ENCODE measurements at places on chromosomes 16 and 17.

- DNase-seq: peak; percentile 31
Observed at GRCh38 chr16:2776500-2777139, 460 bp downstream of the ELOB start.

DNA sequence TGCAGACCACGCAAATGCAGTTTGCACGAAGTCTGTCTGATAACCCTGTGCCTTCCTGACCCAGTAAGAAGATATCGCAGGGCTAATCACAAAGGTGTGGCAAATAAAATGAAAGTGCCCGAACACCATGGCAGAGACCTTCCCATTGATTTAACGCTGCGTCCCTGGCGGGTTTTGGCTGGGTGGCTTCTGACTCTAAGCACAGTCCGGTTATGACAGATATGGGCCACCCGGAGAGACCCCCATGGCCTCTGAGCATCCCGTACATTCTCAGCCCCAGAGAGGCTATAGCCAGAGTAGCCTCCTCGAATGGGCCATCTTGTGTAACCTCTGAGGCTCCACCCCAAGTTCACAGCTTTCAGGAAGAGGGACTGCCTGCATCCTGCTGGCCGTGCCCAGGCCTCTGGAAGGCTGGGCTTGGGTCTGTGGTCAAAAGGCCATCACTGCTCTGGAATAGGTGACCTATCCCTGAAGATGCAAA is 5.5 kb downstream of the FOXC2 start:
- DNase-seq: no peak

- DNase-seq: no peak
Observed at GRCh38 chr16:75341564-75342307, 90.3 kb upstream of the BCAR1 start.

DNA sequence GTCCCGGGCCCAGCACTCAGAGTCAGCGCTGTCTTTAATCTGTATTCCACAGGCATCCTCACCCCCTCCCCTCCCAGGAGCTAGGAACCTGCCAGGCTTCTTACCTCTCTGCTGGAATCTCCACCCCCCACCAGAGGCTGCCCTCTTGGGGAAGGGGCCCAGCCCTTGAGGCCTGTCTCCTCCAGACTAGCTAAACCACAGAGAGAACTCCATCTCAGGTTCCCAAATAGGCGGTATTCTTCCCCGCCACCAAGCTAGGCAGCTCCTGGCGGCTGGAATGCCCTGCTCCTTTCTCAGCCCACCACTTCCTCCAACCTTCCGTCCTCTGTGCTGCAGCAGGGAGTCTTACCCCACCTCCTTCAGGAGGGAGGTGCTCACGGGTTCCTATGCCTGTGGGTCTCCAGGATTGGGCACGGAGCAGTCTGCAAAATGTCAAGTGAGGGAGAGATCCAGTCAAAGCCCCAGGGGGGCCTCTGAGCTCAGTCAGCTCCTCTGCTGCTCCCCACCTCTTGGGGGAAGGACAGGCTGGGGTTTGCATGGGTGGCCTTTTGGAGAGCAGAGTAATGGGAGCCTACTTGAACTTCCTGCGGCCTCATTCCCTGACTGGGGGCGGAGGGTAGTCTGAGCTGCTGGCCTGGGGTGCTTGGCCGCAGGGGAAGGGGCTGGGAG is 55.7 kb downstream of the SREBF1 start:
- no peak for DNase-seq

GRCh38 chr16:66324815-66325515 is 41.5 kb upstream of the CDH5 start:
- DNase-seq: no peak

GRCh38 chr17:28750178-28751047 is 6.6 kb downstream of the TRAF4 start:
- DNase-seq: peak; percentile 94

- DNase-seq: no peak
Observed at GRCh38 chr17:82687375-82687861, 11.1 kb downstream of the RAB40B start.

DNA sequence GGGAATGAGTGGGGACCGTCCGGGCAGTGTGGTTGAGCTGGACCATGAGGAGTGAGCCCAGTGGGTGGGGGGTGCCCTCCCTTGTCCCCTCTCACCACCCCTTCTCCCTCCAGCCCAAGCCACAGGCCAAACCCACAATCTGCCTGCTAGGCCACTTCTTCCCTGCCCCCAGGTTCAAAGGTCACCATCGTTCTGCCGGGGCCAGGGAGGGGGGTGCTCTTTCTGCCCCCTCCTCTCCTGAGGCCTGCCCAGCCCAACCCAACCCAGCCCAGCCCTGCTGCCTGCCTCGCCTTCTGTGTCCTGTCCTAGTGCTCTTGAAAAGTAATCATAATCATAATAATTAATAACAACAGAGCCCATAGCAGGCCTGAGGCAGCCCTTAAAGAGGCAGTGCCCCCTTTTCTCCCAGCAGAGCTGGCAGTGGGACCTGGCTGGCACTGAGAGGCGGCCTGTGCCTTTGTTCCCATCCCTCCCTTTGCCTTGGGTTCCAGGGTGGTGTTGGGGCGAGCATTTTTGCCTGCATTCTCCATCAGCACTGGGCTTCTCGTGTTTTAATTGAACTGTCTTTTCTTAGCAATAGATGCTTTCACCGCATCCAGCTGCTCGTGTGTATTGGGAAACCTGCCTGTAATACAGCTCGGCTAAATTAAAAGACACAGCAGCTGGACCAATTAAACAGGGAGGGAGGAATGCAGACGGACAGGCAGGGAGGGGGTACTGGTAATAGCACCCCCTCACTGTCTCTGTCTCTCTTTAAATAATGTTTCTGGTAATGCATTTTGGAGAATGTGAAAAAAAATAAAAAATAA is 46.8 kb downstream of the SREBF1 start:
- no peak for DNase-seq

DNA sequence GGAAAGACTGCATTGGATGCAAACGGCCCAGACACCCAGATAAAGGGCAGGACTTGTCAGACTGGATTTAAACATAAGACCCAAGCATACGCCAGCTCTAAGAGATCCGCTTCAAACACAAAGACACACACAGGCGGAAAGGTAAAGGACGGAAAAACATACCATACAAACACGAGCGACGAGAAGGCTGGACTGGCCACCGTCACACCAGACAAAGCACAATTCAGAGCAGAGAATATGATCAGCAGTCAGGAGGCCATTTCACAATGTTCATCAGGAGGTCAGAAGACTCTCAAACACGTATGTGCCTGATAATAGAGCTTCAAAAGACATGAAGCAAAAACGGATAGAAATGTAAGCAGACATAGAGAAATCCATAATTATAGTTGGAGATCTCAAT is 84.9 kb upstream of the GNG13 start:
- DNase-seq: no peak

DNA sequence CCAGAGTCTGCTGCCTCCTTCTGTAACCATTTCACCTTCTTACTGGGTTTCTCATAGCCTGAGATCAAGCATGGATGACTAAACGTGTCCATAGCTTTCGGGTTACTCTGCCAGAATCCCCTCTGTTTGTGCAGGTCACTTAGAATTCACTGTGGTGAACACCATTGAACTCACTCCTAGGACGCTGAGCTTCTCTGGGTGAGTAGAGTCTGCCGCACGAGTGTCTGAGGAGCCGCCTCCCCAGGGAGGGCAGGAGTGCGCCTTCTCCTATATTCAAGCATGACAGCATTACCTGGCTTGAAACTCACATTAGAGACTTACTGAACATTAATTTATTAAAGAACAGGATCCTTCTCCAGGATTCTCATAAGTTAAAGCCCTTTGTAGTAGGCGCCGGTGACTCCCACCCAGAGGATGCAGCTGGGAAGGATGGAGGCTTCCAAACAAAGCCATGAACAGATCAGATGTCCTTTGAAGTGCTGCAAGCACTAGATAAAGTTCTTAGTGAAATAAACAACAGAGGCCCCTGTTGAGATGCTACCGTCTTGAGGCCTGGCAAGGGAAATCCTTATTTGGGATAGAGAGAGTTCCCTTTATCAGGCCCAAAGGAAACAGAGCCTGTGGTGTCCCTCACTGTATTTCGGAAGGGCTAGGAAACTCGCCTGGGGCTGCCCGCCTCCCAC is 144.6 kb upstream of the PLCG2 start:
- no peak for DNase-seq

- no peak for DNase-seq
Observed at GRCh38 chr16:55285586-55285985, 38.4 kb upstream of the IRX6 start.

DNA sequence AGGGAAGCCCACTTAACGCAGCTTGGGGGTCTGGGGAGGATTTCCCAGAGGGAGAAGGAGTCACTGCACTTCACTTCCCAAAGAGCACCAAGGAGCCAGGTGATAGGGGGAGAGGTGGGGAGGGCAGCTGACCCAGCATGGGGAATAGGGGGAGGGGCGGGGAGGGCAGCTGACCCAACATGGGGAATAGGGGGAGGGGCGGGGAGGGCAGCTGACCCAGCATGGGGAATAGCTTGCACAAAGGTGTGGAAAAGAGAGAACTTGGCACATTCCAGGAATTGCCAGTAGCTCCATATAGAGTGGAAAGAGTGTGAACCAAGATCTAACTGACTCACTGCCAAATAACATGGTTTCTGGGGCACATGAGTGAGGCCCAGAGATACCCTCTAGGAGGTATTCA is 110.3 kb downstream of the CCT6B start:
- DNase-seq: no peak
